ENCODE measurements at places on chromosomes 3 and 15.

GRCh38 chr3:175338775-175339535 lies 479.8 kb downstream of the NAALADL2 start:
- peak; percentile 75 for DNase-seq

DNA sequence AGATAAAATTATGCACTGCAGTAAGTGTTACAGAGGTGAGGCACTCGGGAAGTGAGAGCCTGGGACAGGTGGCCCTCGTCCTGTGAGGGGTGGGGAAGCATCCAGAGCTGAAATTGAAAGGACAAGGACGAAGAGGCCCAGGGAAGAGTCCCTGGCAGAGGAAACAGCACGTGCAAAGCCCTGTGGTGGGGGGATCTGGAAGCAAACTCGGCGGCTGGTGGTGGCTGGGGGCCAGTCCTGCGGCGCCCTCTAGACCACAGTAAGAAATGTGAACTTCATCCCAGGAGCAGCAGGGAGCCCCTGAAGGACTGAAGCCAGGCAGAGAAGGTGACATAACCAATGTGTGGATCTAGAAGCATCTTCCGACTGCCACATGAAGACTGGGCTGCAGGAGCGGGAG lies 42.8 kb downstream of the GRIP2 start:
- no peak for DNase-seq

GRCh38 chr15:38796589-38796988 lies 232.0 kb upstream of the RASGRP1 start:
- no peak for DNase-seq

DNA sequence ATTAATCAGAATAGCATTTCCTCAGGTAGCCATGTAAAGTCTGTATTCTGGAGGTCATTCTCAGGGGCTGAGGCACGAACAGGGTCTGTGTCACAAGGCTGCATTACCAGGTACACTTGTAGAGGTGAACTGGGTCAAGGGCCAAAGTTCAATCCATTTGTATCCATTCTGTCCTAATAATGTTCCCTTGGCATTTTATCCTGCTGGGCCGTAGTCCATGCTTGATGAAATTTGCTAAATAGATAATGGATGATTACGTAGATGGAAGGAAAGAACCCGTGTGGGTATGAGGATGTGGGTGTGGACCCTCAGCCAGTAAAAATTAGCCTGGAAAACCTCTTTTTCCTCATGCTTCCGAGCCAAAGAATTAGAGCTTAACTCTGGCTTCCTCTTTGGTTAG lies 785.9 kb downstream of the GRM7 start:
- no peak for DNase-seq

Data from NCI-H1436 (cell line).